ENCODE measurements at places on chromosomes 1 and 21.
A peak's percentile ranks its signal among the peaks of the same experiment; 100 is the strongest.

GRCh38 chr1:94321662-94322061 is 84.3 kb upstream of the ARHGAP29 start:
- DNase-seq = no peak

- DNase-seq = no peak
Observed at GRCh38 chr1:211326528-211327345, at the start of gene TRAF5. Gene TRAF5, plus strand, starts transcription at chr1:211326833. Its CDS starts 26,407 bp downstream, at chr1:211353240.

GRCh38 chr1:118246646-118247045 is 61.6 kb upstream of the SPAG17 start:
- DNase-seq = no peak

DNA sequence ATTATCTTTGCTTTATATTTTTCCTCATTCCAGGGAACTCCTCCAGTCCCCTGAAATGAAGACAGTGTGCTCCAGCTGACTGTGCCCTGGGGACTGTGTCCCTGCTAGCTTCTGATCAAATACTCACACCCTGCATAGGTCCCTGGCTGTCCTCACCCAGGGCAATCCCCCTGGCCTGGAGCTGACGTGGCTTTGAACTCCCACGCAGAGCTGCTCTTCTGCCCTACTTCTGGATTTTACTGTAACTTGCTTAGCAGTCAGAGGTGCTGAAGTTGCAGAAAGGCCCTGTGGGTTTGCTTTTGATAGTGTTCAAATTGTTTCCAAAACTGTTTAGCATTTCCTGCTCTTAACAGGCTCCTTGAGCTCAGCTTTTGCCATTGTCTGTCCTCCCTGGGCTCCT is 186.5 kb downstream of the FASLG start:
- no peak for DNase-seq

- no peak for DNase-seq
Observed at GRCh38 chr1:29687601-29688244, 451.4 kb downstream of the PTPRU start.

- DNase-seq = peak; percentile 33
Observed at GRCh38 chr1:157968946-157969345, 24.5 kb upstream of the KIRREL1 start.

- no peak for DNase-seq
Observed at GRCh38 chr1:234706199-234706598, 96.2 kb upstream of the IRF2BP2 start.

DNA sequence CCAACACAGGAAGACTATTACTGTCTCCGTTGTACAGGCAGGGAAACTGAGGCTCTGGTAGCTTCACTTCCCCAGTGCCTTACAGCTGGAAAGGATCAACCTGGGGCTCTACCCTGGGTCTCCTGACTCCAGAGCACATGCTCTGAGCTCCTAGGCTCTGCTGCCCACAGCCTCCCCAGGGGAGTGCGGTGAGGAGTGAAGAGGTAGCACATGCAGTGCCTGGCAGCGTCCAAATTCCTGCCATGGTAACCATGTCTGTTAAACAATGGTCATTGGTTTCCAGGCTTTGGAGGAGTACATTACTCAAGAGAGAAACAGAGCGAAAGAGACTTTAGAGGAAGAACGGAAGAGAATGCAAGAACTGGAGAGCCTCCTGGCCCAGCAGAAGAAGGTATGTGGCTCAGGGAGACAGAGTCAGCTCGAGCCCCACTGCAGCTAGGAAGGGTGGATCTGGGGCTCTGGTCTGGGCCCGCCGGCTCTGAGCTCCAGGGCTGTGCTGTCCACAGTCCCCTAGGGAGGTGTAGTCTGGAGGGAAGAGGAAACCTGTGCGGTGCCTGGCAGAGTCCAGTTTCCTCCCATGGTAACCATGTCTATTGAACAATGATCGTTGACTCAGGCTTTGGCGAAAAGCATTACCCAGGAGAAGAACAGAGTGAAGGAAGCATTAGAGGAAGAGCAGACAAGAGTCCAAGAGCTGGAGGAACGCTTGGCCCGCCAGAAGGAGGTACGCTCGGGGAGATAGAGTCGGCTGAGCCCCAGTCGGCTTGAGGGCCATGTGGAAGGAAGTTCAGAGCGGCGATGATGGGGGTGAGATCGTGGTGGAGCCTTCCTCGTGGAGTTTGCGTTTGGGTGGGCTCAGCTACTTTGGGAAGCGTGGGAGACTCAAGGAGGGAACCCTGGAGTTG is 64.6 kb upstream of the EFHD2 start:
- no peak for DNase-seq

GRCh38 chr1:241531195-241532161 is 700 bp upstream of the KMO start:
- DNase-seq = peak; percentile 79
